Cortex of kidney (tissue), 1 donor: ENCODE measurements at places on chromosomes 6 and 20.

GRCh38 chr20:13101706-13102105, 92.9 kb downstream of the SPTLC3 start:
- no peak for DNase-seq

- no peak for DNase-seq
Measured at GRCh38 chr20:24729896-24730605, 219.0 kb upstream of the CST7 start.

DNA sequence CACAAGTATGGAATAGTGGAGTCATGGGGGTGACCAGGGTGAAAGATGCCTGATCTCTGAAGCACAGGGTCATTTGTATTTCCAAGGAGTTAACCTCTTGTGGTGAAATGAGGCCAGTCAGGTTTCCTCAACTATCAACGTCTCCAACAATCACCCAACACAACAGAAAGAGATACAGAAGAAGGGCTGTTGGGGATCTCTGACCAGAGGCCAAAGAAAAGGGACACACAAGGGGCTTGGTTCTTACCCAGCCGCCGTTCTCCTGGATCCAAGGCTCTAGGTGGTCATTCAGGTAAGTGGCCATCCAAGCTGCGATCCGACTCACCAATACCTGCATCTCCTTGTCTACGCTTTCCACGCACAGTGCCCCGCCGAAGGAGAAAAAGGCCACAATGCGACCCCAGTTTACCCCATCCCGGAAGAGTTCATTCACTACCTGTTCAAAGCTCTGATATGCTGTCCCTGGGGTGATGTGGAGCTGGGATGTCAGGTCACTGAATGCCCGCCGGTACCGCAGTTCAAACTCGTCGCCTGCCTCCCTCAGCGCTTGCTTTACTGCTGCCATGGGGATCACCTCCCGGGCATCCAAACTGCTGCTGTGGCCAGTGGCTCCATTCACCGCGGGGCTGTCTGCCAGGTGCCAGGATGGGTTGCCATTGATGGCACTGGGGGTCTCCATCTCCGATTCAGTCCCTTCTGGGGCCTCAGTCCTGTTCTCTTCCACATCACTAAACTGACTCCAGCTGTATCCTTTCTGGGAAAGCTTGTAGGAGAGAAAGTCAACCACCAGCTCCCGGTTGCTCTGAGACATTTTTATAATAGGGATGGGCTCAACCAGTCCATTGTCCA, 1.0 kb downstream of the BCL2L1 start:
- no peak for DNase-seq

- DNase-seq, result no peak
Measured at GRCh38 chr6:12509060-12509459, 207.5 kb upstream of the PHACTR1 start.

GRCh38 chr6:28351493-28351925, 1.8 kb downstream of the ZKSCAN3 start:
- no peak for DNase-seq

- DNase-seq, result no peak
Measured at GRCh38 chr20:25538838-25539665, 46.3 kb downstream of the NINL start.

DNA sequence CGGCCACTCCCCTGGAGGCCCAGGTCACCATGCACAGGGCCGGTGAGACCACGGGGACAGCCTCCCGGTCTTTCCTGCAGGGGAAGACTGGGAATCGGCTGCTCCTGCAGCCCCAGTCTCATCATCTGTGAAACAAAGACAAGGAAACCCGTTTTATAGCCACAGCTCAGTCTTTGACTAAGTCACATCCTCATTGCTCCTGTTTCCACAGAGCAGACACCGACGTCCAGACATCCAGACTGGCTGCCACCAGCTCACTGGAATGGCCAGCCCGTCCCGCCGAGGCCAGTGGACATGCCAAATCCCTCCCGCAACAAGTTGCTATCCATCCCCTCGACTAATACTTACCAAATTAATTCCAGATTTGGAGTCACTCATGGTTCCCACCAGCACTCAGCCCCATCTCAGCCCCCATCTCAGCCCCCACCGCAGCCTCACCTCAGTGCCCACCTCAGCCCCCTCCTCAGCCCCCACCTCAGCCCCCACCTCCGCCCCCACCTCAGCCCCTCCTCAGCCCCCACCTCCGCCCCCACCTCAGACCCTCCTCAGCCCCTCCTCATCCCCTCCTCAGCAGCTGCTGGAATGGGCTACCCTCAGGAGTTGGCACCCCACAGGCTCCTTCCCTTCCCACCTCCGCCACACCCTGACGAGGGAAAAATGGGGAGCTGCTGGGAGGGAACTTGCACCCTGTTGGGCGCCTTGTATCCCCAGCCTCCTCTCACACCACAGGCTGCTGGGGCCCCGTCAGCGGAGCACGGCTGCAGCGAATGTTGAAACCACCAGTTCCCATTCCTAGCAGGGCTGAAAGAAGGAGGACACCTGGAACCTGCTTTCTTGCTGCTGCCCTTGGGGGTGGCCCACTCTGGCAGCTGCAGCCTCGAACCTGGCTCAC, 48.7 kb downstream of the YTHDF1 start:
- DNase-seq, result no peak

DNA sequence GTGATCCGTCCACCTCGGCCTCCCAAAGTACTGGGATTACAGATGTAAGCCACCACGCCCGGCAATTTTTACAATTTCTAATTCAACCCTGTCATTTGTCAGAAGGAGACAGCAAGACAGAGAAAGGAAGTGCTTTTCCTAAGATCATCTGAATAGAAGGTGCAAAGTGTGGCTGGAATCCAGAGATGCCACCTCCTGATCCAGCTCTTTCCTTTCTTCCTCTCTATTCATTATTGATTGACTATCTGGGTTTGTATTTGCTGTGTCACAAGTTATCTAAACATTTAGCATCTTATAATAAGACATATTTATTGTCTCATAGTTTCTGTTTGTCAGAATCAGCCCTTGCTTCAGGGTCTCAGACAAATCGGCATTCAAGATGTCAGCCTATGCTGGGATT, 217.7 kb downstream of the BCAS1 start:
- DNase-seq, result no peak

DNA sequence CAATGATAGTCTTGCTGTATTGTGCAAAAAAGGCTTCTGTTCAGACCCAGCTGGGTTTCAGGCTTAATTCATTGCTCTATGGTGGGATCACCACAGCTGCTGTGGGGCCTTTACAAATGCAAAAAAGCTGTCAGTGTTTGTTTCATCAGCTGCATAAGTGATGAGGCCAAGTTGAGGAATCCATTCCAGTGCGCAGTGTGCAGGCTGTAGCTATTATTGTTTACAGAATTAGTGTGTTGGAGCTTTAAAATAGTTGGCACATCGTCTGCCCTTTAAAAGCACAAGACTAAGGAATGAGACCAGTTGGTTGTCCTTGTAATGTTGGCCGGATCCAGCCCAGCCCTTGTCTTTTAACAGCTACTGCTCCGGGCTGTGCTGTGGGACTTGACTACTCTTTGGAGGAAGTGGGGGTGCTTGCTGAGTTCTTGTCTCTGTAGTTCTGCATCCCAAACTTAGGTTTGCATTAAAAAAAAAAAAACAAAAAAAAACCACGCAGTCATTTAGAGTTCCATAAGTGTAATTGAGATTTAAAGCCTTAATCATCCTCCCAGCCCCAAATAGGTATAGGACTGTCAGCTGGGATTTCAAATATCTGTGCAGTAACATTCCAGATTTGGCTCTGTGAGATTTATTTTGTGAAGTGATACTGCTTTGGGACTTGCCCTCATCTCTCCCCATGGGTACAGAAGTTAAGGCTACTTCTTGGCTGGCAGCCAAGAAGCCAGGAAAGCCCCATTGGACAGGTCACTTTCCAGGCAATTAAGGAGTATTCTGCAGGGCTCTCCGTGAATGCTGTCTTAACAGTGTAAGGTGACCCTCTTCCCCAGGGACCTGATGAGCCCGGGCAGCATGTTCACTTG, 19.3 kb downstream of the JARID2 start:
- DNase-seq, result no peak

GRCh38 chr6:158037021-158037420, 55.4 kb downstream of the SYNJ2 start:
- no peak for DNase-seq

GRCh38 chr20:36823121-36823520, 49.6 kb upstream of the DSN1 start:
- no peak for DNase-seq

DNA sequence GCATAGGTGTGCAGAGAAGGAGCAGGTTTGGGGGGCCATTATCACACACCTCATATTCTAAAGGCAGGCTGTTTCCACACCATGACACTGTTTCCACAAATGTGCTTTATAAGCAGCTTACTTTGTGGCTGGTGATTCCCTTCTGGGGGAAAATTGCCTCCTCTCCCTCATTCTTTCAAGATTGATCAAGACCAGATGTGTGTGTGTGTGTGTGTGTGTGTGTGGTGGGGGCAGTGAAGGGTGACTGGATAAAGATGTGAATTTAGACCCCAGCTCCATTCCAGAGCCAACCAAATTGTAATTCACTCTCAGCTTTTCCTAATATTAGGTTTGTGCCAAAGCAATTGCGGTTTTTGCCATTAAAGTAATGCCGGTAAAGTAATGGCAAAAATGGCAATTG, 45.6 kb downstream of the EDN3 start:
- no peak for DNase-seq

DNA sequence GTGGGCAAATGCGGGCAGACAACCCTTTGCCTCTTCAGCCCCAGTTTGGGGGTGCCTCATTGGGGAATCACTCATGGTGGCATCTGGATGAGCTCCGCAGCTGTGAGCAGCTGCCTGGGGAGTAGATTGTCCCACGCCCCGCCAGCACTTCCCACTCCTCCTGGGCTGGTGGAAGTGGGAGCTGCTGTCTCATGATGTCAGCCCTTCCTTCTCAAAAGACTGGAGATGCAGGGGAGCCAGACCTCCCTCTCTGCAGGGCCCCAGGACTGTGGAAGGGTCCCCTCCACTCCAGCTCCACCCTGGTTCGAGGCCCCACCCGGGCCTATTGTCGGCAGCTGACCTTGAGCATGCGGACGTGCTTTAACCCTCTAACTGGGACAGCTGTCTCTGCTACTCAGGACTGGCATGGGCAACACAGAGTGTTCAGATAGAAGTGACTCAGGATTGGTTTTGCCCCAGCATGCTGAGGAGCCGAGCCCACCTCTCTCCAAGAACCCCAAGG, 2.0 kb downstream of the UNC93A start:
- no peak for DNase-seq

GRCh38 chr20:61353261-61354000, 101.4 kb downstream of the CDH4 start:
- DNase-seq, result no peak

GRCh38 chr20:1626528-1627199, 6.9 kb upstream of the SIRPB1 start:
- no peak for DNase-seq

- DNase-seq, result no peak
Measured at GRCh38 chr6:7196019-7196402, 88.2 kb downstream of the RREB1 start.

DNA sequence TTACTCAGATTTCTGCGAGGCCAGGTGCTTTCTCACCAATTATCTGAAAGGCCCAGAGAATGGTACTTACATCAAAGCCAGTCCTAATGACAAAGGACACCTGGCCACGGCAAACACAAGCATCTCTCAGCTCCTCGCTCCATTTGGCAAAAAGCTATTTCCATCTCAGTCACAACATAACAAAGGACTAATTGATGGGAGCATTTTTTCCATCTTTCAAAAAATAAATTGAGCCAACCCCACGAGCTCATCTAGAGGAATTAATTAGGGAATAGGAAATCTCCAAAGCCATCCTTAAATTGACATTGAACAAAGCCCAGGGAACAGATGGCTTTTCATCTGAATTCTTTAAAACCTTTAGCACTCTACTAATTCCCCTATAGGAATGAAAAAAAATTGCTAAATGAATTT, 236.7 kb downstream of the HAO1 start:
- no peak for DNase-seq

DNA sequence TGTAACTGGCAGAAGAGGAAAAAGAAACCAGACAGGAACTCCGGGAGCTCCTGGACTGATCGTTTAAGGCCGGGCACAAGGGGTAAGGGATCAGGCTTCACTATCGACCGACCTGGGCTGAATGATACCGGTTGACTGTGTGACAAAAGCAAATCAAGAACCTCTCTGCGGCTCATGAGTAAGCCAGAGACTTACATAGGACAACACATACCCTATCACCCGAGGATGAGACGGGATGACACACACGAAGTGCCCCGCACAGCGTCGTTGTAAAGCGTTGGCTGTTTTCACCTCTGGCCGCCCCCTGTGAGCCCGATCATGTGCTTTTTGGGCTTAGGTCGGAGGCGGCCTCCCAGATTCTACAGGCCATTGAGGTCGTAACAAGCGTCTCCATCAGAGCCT, 695 bp upstream of the TGIF2 start:
- DNase-seq, result no peak

- DNase-seq, result no peak
Measured at GRCh38 chr6:151847064-151847463, 39.6 kb downstream of the ESR1 start.

- DNase-seq, result no peak
Measured at GRCh38 chr20:21453690-21454089, 56.4 kb upstream of the NKX2-4 start.

- DNase-seq, result no peak
Measured at GRCh38 chr6:21100991-21101390, 492.6 kb upstream of the SOX4 start.

GRCh38 chr6:79536585-79536953, 661 bp downstream of the LCA5 start:
- no peak for DNase-seq

DNA sequence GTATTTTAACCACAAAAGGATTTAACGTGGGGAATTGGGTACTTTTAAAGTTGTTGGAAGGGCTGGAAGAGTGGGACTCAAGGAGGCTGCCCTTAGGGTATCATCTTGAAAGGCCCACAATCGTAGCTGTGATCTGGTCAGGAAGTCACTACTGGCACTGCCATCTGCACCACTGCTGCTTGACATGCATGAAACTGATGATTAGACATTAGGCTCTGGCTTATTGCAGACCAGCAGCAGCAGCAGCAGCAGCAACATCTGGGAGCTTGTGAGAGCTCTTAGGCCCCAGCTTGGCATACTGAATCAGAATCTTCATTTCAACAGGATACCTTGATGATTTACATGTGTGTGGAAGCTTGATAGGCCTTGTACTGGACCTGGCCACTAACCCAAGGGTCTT, 68.6 kb downstream of the PHF20 start:
- no peak for DNase-seq

GRCh38 chr6:39786649-39787048, 5.5 kb upstream of the DAAM2 start:
- no peak for DNase-seq

DNA sequence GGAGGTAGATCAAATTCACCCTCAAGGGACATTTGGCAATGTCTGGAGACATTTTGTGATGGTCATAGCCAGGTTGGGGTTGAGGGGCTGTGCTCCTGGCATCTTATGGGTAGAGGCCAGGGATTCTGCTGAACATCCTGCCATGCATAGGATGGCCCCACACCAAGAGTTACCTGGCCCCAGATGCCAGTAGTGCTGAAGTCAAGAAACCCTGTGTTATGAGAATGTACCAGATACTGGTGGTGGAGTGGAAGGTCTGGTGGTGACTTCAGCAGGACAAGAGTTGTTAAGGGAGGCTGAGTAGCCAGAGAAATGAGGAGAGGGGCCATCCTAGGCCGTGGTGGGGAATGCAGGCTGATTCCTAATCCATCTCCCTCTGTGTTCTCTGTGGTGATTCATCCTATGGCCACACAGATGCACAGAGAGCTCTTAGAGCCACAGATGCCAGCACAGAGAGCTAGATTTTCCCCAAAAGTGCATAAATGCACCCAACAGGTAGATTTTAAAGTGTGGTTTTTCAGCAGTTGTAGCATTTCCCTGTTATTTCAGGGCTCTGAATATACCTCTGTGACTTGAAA, 43.6 kb downstream of the CDYL start:
- DNase-seq, result no peak
